ENCODE measurements at places on chromosomes 5 and 9. TPM values are rescaled to one million over a fixed set of nuclear protein-coding genes. Genes with fewer than 3 reads are reported as not detected.

GRCh38 chr5:57900381-57900944, 417.9 kb upstream of the ACTBL2 start:
- DNase-seq, result no peak
- no peak overlapping the region for H3K4me3 ChIP-seq

EIF4EBP3 gene
- 19.5 TPM for total RNA-seq

DNA sequence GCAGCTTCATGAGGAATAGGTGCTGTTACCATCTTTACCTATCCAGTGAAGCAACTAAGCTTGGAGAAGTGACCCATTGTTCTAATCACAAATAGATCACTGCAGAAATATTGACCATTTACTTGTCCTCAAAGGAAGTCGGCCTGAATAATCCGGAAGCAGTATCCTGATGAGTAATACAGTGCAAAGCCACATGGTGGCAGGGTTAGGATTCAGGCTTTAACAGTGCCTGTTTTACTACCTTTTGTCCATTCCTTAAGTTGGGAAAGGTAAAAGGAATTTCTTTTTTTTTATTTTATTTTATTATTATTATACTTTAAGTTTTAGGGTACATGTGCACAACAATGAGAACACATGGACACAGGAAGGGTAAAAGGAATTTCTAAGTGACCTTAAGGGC, 336.3 kb downstream of the KDM4C start:
- H3K27ac ChIP-seq, result no peak overlapping the region
- no peaks in the 10 kb centered on the region for H3K36me3 ChIP-seq
- no peaks in the 10 kb centered on the region for H3K27me3 ChIP-seq
- no peak for DNase-seq
- no peaks in the 10 kb centered on the region for H3K4me1 ChIP-seq

GRCh38 chr9:104177003-104177611, 83.0 kb downstream of the SMC2 start:
- H3K4me1 ChIP-seq, result no peaks in the 10 kb centered on the region
- H3K27ac ChIP-seq, result no peak overlapping the region
- no peaks in the 10 kb centered on the region for H3K27me3 ChIP-seq
- DNase-seq, result no peak

- H3K27ac ChIP-seq, result no peak overlapping the region
- H3K27me3 ChIP-seq, result no peaks in the 10 kb centered on the region
- H3K4me1 ChIP-seq, result no peaks in the 10 kb centered on the region
Measured at GRCh38 chr5:8291641-8292040, 422.7 kb downstream of the MTRR start.

GRCh38 chr5:40166802-40167201, 512.9 kb upstream of the PTGER4 start:
- H3K27ac ChIP-seq, result no peak overlapping the region
- no peaks in the 10 kb centered on the region for H3K4me1 ChIP-seq
- DNase-seq, result no peak
- no peaks in the 10 kb centered on the region for H3K27me3 ChIP-seq

- no peak for DNase-seq
- H3K36me3 ChIP-seq, result no peaks in the 10 kb centered on the region
- H3K27ac ChIP-seq, result no peak overlapping the region
- H3K4me3 ChIP-seq, result no peak overlapping the region
- H3K27me3 ChIP-seq, result no peaks in the 10 kb centered on the region
- no peaks in the 10 kb centered on the region for H3K4me1 ChIP-seq
Measured at GRCh38 chr5:40475561-40475960, 204.2 kb upstream of the PTGER4 start.

PCDHB13 gene
- total RNA-seq, result 1.4 TPM

CCL28 gene
- total RNA-seq, result 5.0 TPM

DNA sequence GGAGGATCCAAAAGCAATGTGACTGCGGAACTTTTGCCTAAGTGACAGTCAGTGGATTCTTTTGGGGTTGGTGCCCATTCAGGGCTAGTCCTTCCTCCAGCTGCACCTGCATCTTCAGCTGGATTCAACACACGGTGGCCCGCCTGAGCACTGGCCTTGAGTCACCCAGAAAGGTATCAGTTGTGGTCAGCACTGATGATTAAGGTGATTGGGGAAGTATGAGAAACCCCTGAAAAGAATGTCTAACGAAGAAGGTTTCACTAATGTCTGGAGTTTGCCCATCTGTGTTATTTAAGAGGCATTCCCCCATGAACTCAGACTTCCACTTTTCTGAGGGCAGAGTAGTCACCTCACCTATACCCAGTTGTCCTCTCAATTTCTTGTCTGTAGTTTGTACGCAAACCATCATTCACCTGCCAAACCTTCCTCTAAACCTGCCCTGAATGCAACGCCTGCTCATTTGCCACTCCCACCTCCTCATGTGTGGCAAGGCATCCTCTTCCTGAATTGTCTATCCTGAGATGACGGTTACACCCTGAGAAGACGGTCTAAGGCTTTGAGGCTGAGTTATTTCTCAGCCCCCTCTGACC, 27.2 kb downstream of the CSF2 start:
- H3K27me3 ChIP-seq, result no peaks in the 10 kb centered on the region
- no peaks in the 10 kb centered on the region for H3K36me3 ChIP-seq
- no peak overlapping the region for H3K4me3 ChIP-seq
- H3K4me1 ChIP-seq, result peaks cover 23% of the 10 kb centered on the region
- peak overlapping the region; percentile 30 for H3K27ac ChIP-seq
